ENCODE measurements at places on chromosomes 13 and 19.

DNA sequence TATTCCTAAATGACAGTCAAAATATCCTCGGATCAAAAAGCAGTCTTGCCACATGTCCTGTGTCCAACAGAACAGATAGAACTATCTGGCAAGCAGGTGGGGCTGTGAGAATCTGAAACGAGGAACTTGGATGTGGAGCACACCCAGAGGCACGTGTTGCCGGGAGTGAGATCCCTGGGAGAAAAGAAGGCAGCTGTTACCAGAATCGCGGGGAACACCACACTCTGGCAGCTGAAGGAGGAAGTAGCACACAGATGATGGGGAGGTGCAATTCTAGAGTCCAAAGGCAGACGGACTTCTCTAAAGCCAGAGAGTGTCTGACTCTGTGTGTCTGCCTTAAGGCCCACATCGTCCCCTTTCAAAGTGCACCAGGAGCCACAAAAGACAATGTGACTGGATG, 22.3 kb downstream of the SLC7A1 start:
- DNase-seq, result peak; percentile 77

DNA sequence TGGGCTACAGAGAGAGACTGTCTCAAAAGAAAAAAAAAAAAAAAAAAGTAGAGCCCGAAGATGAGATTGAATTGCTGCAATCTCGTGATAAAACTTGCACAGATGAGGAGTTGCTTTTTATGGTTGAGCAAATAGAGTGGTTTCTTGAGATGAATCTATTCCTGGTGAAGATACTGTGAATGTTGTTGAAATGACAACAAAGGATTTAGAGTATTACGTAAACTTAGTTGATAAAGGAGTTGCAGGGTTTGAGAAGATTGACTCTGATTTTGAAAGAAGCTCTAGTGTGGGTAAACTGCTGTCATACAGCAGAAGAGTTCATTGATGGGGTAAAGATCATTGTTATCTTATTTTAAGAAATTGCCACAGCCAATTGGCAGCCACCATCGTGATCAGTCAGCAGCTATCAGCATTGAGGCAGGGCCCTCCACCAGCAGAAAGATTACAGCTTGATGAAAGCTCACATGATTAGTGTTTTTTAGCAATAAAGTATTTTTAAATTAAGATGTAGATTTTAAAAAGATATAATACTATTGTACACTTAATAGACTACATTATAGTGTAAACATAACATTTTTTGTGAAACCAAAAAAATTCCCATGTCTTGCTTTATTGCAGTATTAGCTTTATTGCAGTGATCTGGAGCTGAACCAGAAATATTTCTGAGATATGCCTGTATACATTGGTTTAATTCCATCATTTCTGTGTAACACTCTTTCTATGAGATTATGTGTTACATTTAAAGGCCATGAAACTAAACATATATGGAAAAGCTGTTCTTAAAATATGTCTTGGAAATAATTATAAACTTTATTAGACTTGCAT, 43.1 kb downstream of the ZMYM2 start:
- DNase-seq, result peak; percentile 50

GRCh38 chr13:22143671-22144070, 472.8 kb downstream of the FGF9 start:
- DNase-seq, result no peak

DNA sequence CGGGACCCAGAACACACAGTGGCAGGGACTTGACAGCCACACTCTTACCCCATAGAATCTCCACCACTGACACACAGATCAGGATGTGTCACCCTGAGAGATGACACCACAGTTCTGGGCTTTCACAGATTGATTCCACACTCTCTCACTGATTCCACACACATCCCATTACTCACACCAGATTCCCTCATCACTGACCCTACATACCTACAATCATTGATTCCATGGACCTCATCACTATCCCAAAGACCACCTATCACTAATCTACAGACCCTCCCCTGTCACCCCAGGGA, 57.6 kb upstream of the ZNF527 start:
- DNase-seq, result no peak

- DNase-seq, result no peak
Observed at GRCh38 chr19:53823380-53824120, 564 bp downstream of the NLRP12 start.

GRCh38 chr13:106433066-106433465, 102.4 kb downstream of the EFNB2 start:
- DNase-seq, result no peak

Measured in hematopoietic multipotent progenitor cell treated with erythropoietin and hydrocortisone succinate and interleukin-3 and kit ligand, for 4 days (in vitro differentiated cells).